ENCODE measurements at places on chromosomes 7 and 10.

- DNase-seq = peak; percentile 19
Observed at GRCh38 chr10:62805231-62806099, 945 bp downstream of the ADO start.

DNA sequence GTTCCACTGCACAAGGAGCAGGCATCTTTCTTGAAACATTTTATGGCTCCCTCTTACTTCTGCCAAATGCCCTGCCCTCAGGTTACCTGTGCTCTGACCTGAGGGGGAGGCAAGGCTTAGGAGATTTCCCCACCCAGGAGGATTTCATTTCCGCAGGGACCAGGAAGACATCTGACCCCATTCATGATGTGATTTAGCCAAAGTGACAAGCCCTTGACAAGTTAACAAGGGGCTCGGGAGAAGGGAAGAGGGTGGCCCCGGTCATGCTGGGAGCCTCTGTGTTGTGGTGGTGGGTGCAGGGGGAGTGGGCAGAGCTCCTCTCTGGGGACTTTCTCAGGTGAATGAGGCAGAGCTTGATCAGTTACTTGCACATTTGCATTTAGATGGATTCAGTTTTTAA, 18.9 kb downstream of the GIMAP5 start:
- DNase-seq = no peak

GRCh38 chr7:7108931-7109330, 73.4 kb upstream of the C1GALT1 start:
- no peak for DNase-seq

- no peak for DNase-seq
Observed at GRCh38 chr10:51156926-51157325, 82.6 kb downstream of the PRKG1 start.
